ENCODE measurements at places on chromosomes 5 and 9.

GRCh38 chr9:13279284-13280141 is at the start of gene MPDZ:
TSS of gene MPDZ (minus strand) at chr9:13279692. CDS start at chr9:13250315, 29,377 bp downstream.
- peak; percentile 80 for DNase-seq

DNA sequence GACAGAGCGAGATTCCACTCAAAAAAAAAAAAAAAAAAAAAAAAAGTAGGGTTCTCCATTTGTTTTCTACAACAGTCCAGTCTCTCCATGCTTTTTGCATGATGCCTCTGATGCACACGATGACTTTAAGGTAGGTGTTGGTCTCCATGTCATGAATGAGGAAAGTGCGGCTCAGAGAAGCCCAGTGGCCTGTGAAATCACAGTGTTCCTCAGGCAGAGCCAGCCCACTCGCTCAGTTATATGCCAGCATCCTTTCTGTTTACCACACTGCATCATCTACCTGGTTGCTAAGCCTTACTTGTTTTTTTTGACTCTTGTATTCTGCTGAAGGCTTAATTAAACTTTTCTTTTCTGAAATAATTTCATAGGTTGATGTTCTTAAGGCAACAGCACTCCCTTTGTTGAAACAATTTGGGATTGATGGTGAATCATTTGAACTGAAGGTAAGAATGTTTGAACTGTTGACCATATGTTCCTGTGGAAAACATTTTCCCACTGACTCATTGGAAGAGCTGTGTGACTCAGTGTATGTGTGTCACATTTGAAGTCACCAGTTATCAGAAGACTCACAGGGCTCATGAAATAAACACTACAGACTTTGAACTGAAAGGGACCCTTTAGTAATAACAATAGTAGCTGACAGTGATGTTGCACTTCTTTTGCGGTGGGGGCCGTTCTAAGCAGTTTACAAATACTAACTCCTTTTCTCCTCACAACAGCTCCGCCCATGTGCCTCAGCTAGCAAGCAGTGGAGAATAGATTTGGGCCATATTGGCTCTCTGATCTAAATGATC is 40.2 kb downstream of the RCL1 start:
- peak; percentile 99 for DNase-seq

DNA sequence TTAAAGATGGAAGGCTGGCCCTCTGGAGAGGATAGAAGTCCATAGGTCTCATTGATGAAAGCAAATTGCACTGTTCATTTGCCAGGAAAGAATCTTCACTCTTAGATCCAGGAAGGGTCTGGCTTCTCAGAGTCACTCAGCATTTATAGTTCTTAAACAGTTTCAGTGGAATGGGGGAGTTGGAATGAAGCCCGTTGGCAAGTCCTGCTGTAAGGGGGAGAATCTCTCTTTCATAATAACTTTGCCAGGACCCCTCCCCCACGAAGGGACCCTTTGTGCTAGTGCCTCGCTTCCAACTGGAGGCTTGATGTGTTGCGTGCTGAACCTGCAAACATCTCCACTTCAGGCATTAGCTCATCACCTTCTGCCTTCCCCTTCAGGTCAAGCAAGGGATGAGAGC is 57.1 kb downstream of the ENTREP1 start:
- no peak for DNase-seq

- no peak for DNase-seq
These were observed 17.9 kb downstream of the MYO10 start for GRCh38 chr5:16918156-16918555.

DNA sequence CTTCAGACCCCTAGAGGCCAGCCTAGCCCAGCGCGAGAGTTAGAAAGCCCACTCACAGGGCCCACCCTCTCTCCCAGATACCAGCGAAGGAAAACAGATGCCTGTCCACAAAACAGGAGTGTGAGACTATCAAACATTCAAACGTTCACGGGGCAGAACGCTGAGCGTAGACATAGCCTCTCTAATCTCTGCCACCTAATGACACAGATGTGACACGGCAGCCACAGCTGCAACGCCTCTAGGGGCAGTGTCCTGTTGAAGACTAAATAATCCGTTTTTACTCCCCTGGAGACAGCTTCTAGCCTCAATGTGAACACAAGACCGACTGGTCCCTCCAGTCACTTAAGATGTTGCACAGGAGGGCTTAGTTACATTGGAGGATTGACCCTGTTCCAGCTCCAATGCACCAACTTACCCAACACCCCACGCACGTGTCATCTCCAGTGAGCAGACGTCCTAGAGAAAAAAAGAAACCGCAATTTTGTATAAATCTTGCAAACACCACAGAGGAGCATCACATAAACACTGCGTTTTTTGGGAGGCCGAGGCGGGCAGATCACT is 14.3 kb downstream of the DIPK1B start:
- DNase-seq, result no peak

DNA sequence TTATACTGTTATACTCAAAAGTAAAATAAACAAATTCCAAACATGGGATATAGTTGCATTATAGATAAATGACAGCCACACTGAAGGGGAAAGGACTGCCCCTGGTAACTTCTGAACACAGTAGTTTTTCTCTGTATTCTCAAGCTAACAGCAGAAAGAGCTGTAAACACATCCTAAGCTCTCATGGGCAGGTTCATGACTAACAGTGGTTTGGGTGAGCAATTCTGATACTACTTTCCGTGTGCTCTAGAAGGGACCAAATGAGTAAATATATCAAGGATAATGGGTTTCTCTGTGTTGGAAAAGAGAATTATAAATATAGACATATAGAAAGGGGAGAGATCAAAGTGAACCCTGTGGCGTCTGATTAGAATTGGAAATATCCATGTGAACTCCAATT is 2.2 kb upstream of the LCN6 start:
- DNase-seq, result no peak

DNA sequence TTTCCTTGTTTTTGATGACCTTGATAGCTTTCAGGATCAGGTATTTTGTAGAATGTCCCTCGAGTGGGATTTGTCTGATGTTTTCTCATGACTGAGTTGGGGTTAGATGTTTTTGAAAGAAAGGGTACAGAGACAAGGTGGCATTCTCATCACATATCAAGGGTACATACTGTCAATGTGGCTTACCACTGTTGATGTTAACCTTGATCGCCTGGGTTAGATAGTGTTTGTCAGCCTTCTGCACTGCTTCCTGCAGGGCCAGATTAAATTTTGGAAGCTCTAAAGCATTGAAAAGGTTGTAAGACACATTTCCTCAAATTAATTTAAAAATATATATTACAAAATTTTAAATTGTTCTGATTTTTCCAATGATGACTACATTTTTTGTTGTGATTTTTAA is 287.4 kb upstream of the ACTBL2 start:
- DNase-seq, result no peak

DNA sequence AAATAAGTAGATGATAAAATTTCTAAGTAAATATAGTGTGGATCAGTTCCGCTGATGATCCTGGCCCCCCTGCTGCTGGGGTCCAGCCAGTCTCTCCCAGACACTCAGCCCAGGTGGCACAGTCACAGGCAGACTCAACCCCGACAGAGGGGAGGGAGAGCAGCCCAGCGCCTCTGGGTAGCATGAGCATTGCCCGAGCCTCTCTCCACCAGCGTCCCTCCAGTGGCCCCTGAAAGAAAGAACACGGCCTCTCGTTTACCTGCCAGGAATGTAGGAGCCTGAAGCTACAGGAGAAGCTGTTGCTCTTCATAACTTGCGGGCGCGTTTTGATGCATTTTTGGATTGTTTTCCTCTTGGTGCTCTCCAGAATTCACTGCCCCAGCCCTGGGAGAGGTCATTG is 68.8 kb upstream of the ICE1 start:
- no peak for DNase-seq

GRCh38 chr5:15646371-15646770 is 146.4 kb downstream of the FBXL7 start:
- DNase-seq, result no peak

- DNase-seq, result no peak
These were observed 126.7 kb downstream of the GADD45G start for GRCh38 chr9:89731262-89732182.

DNA sequence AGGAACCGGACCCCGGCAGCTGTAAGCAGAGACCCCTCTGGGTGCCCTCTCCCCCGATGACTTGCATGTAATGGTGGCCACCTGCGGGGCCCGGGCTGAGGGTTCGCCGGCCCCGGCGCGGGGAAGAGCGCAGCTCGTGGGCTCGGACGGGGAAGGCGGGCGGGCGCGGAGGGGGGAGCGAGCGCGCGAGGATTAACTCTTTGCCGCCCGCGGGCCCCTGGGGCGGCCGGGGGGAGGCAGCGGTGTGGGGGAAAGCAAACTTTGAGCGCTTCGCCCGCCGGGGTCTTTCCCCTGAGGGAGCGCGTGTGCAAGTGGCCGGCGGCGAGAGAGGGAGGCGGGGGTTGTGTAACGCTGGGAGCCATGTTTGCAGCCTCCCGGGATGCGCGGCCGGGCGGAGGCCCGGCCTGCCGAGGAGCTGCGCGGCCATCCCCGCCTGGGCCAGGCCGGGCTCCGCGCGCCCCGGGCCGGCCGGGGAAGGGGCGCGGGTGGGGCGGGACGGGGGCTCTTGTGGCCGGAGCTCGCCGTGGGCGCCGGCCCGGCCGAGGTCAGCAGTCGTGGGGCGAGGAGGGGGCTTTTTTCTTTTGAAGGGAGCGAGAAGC is 547 bp downstream of the ANP32B start:
- DNase-seq, result peak; percentile 44

DNA sequence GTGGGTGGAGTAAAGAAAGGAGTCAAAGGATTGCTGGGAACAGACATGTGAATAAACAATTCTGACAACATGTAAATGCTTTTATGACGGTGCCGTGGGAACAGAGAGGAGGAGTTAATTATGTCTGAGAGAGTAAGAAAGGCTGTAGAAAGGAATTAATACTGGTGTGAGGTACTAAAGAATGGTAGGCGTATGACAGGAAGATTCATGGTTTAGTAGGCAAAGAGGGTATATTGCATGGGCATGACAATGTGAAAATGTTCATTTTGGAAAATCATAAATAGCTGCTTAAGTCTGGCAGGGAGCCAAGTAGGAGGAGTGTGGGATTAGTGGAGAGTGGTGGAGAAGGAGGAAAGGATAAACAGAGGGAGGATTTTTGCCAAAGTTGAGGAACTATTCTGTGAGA is 19.7 kb downstream of the NAA35 start:
- peak; percentile 41 for DNase-seq

DNA sequence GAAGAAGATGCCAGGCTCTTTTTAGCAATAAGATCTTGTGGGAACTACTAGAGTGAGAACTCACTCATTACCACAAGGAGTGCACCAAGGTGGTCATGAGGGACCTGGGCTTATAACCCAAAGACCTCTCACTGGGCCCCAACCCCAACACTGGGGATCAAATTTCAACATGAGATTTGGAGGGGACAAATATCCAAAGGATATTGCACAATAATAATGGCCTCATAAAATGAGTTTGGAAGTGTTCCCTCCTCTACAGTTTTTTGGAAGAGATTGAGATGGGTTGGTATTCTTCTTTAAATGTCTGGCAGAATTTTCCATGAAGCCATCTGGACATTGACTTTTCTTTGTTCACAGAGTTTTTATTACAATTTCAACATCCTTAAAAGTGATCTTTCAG is 38.0 kb upstream of the FAM120A start:
- DNase-seq, result no peak

DNA sequence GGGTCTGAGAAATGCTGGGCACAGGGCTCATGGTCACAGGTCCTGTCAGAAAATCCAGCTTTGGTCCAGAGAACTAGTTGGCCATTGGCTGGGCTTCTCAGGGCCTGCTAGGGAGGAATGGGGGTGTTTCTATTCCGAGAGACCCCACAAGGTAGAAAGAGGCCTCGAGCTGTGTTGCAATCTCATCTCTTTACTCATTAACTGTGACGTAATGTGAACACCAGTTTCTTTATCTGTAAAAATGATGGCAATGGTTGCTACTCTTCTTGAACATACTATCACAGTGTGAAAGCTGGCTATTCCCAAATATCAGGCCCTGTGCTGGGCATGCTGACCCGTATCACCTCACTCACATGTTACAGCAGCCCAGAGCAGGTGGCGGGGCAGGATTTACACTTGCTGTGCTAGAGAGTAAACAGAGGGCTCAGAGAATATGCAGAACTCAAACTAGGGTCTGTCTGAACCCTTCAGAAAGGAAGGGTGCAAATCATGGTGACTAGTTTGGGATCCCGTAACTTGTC is 35.7 kb upstream of the SLC25A51 start:
- DNase-seq, result peak; percentile 50

DNA sequence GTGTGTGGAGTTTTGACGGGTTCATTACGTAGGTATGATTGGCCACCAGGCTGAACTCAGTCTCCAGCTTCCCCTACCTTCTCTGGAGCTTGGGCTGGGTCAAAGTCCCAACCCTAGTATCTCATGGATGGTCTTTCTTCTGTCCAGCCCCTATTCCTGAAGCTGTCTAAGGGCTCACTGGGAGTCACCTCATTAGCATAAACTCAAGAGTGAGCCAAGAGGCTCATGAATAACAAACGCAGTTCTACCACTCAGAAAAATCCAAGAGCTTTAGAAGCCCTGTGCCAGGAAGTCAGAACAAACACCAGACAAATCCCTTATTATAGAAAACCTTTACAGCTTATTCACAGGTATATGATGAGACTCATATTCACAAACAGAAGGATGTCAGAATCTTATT is 180.3 kb upstream of the NFIL3 start:
- no peak for DNase-seq
